ENCODE measurements at places on chromosomes 5 and 9.

DNA sequence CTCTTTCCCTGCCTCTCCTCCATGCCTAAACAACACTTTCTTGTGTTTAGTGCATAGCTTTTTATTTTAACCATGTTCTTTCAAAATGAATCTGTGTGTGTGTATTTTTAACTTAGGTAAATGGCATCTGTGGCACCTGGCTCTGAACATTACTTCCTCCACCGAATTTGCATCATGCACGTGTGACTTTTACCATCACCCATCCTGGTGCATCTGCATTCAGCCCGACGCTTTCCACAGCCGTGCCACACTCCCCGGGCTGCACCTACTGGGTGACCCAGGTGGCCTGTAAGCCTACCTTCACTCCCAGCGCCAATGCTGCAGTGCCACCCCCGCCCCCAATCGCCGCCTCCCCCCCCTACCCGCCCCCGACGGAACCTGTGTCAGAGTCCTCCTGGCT, 12.7 kb upstream of the FCN1 start:
- DNase-seq: no peak

DNA sequence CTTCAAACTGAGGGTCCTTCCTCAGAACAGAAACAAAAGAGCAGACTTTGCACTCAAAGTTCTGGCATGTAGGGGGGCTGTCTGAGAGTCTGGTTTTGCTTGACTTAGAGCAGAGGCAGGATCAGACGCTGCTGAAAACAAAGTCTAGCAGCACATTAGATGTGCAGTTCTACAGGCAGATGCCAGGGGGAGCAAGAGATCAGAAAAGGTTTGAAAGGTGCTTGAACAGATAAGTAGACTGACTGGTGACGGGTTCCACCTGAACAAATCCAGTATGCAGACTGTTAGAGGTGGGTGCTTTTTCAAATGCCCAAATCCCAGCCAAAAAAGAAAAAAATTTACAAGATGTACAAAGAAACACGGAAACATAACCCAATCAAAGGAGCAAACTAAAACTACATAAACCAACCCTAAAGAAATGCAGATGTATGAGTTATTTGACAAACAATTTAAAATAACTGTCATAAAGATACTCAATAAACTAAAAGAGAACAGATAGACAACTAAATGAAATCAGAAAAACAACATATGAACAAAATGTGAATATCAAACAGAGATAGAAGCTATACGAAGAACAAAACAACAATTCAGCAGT, 194.7 kb upstream of the FREM1 start:
- DNase-seq: no peak

- no peak for DNase-seq
Measured at GRCh38 chr9:134600836-134601638, 40.6 kb upstream of the COL5A1 start.

- no peak for DNase-seq
Measured at GRCh38 chr5:32505756-32506155, 61.2 kb upstream of the ZFR start.

- no peak for DNase-seq
Measured at GRCh38 chr5:5409151-5409810, 13.2 kb upstream of the ICE1 start.

- no peak for DNase-seq
Measured at GRCh38 chr9:121752929-121753328, 101.5 kb downstream of the DAB2IP start.

DNA sequence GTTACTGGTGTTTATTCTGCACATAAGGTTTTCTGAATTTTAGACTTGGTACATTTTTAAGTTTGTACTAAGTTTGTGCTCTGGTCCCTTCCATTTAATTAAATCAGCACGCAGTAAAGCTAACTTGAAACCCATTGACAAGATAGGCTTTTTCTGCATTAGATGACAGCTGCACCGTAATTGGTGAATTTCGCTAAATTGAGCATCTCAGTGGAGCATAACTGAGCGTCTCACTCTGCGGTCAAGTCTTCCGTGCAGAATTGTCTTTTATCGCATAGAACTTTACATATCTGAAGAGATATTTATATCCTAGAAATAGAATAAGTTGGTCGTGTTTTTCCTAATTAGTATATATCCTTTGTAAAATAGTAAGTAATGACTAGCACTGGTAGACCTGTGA, 4.1 kb downstream of the SUB1 start:
- DNase-seq: no peak

- DNase-seq: no peak
Measured at GRCh38 chr9:81594415-81594814, 94.9 kb downstream of the TLE1 start.

GRCh38 chr5:55897905-55898304, 46.7 kb downstream of the IL31RA start:
- no peak for DNase-seq

DNA sequence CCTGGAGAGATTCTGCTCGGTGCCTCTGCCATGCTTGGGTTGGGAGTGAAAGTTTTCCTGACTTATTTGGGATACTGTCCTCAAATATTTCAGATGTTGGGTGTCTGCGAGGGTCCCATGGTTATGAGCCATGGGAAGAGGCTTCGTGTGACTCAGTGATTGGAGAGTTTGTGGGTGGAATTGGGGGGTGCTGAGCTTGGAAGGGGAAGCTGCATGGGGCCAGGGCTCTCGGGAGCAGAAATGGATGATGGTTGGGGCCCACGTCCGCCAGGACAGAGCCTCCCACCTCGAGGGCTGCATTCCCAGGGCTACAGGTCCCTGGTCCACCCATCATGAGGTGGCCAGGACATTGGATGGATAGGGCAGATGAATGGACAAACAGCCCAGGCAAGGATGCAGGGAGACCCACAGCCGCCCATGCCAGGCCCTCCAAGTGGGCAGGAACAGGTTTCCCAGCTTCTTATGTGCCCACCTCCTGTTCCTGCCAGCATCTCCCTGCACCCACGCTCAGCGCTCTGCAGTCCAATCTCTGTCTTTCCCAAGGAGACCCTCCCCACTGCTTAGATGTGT, 5.5 kb downstream of the OBP2B start:
- no peak for DNase-seq

- no peak for DNase-seq
Measured at GRCh38 chr5:146291421-146292074, 47.1 kb upstream of the POU4F3 start.

GRCh38 chr5:150587856-150588595, 52.4 kb upstream of the SYNPO start:
- no peak for DNase-seq

DNA sequence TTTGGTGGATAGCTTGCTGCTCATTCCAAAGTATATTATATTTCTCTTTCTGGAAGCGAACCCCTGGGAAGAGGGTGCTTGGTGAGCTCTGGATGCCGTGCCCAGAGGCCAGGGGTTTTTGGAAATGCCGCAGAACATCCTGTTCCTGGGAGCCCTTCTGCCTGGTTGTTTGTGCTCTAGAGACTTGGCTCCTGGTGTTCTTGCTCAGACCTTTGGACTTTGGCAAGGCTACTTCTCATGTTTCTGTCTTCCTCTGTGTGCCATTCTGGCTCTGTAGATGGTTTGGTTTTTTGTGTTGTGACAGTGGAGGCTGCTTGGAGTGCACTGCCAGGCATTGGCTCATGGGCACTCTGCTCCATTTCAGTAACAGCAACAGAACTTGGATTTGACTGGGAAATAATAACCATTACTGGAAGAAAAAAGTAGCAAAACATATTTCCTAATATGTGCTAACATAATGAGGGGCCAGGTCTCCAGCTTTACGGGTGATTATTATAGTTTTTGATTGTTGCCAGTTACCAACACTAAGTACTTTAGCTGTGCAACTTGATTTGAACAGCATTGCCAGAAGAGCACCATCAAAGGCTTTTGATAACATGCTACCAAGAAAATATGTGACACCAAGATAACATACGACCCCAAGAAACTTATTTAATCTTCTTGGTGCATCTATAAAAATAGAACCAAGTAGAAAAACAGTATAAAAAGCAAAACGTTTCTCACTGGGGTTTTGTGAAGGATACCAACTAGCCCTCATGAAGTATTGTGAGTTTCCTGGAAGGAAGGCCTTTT, 94.2 kb downstream of the PCSK1 start:
- DNase-seq: no peak
